ENCODE measurements at places on chromosomes 13 and 19. TPM values are rescaled to one million over a fixed set of nuclear protein-coding genes. Genes with fewer than 3 reads are reported as not detected.

GRCh38 chr19:11982526-11982925 is 17.7 kb downstream of the ZNF763 start:
- no peak overlapping the region for H3K27ac ChIP-seq
- peaks cover 33% of the 10 kb centered on the region for H3K36me3 ChIP-seq
- peaks cover 6% of the 10 kb centered on the region for H3K4me1 ChIP-seq

- no peak overlapping the region for H3K27ac ChIP-seq
- no peaks in the 10 kb centered on the region for H3K4me1 ChIP-seq
- no peak for DNase-seq
- no peaks in the 10 kb centered on the region for H3K27me3 ChIP-seq
- H3K4me3 ChIP-seq: no peak overlapping the region
Observed at GRCh38 chr13:51523082-51523518, 61.2 kb upstream of the WDFY2 start.

GRCh38 chr13:110511509-110512181 is 49.9 kb downstream of the RAB20 start:
- H3K27me3 ChIP-seq: no peaks in the 10 kb centered on the region
- H3K4me1 ChIP-seq: peaks cover 41% of the 10 kb centered on the region
- no peak overlapping the region for H3K4me3 ChIP-seq
- no peak overlapping the region for H3K27ac ChIP-seq
- peaks cover 67% of the 10 kb centered on the region for H3K36me3 ChIP-seq

GRCh38 chr13:102172406-102172805 is 229.4 kb downstream of the FGF14 start:
- H3K36me3 ChIP-seq: no peaks in the 10 kb centered on the region
- no peak overlapping the region for H3K27ac ChIP-seq
- H3K4me3 ChIP-seq: no peak overlapping the region

- H3K36me3 ChIP-seq: no peaks in the 10 kb centered on the region
- DNase-seq: no peak
- no peaks in the 10 kb centered on the region for H3K27me3 ChIP-seq
- no peak overlapping the region for H3K4me3 ChIP-seq
Observed at GRCh38 chr13:97302611-97303010, 80.5 kb downstream of the MBNL2 start.

DNA sequence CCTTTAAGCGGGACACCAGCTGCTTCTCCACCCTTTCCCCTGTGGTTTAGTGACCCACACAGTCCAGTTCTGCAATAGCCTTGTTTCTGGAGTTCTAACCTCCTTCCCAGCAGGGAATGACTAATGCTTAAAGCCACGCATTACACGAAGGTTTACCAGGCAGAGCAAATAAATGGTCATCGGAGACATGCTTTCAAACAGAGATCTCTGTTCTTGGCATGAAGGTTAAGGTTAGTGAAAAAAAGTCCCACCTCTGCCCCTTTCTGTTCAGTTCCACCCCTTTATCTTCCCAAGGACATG is 25.3 kb upstream of the MEDAG start:
- no peaks in the 10 kb centered on the region for H3K36me3 ChIP-seq
- H3K4me3 ChIP-seq: no peak overlapping the region
- DNase-seq: no peak
- H3K27ac ChIP-seq: peak overlapping the region; percentile 63

FUT1 gene
- 1.8 TPM for total RNA-seq

DNA sequence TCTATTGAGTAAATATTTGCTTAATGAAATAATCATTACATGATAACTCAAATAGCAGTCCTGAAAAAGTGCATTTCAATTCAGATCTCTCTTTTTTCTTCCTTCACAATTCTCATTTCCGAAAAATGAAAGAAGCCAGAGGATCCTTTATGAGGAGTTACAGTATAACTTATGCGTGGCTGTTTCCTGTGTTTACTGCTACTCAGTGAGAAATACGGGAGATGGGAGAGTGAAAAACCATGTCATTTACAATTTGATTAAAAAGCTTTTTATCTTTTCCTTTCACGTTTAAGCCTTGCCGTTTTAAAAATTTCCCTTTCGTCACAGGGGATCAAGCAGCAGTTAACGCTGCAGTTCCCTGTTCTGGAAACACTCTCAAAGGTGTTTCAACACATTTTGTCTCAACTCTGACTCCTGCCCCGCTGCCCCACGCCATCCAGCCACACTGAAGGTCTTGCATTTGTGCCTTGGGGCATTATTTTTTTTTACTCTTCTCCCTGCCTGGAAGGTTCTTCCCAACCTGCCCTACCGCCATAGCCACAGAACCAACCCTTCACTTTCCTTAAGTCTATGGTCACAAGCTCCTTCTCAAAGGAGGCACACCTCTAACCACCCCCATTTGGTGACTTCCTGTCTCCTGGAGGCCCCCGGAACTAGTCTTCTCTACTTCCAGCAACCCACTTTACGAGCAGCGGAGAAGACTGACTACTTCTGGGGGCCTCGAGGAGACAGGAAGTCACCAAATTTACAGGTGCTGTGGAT is 17.0 kb downstream of the KL start:
- no peaks in the 10 kb centered on the region for H3K27me3 ChIP-seq
- H3K36me3 ChIP-seq: no peaks in the 10 kb centered on the region
- no peak for DNase-seq
- H3K27ac ChIP-seq: no peak overlapping the region
- H3K4me1 ChIP-seq: no peaks in the 10 kb centered on the region
